Fibroblast of skin of right biceps (primary cell): ENCODE measurements at places on chromosomes 4 and X.

GRCh38 chrX:2325076-2325784, 175.5 kb downstream of the DHRSX start:
- DNase-seq = peak; percentile 42

- DNase-seq = peak; percentile 88
Observed at GRCh38 chrX:39645178-39645895, 452.4 kb downstream of the BCOR start.

GRCh38 chr4:89007338-89007939, 49.5 kb downstream of the FAM13A start:
- DNase-seq = no peak

GRCh38 chrX:51332188-51332942, at the start of gene NUDT10:
TSS of gene NUDT10 (plus strand) at chrX:51332822. CDS start at chrX:51332966, 144 bp downstream.
- peak; percentile 66 for DNase-seq

DNA sequence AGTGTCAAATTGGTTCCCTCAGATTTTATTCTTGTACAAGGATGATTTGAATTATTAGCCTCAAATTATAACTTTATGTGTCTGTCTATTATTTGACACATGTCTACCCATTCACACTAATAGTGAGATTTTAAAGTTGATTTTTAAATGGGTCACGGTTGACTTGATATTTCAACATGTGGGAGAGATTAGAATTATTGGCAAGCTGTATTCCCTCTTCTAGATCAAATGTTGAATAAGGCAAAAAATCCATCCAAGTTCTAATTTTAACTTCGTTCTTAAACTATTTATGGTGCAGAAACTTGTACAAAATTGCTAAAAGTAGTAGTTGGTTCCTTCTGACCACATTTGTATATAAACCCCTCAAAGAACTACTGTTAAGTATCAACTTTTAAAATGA, 1498.0 kb downstream of the STIM2 start:
- no peak for DNase-seq

DNA sequence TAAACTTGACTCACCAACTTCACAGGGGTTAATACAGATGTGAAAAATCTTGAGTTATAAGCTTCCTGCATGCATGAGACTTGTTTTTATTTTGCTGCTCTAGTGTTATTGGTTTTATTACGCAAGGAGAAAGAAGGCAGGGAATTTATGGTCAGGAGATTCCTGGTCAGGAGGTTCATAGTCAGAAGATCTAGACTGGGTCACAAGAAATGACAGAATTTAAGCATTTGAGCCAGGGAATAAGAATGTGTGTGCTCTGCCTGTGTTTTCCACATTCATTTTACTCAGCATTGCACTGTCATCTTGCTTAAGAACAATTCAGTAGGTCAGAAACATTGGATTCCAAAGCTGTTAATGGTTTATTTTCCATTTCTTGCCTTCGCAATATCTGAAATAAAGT, 2522.1 kb downstream of the ARAP2 start:
- peak; percentile 36 for DNase-seq

GRCh38 chrX:119871245-119871598, 311 bp downstream of the RNF113A start:
- no peak for DNase-seq

DNA sequence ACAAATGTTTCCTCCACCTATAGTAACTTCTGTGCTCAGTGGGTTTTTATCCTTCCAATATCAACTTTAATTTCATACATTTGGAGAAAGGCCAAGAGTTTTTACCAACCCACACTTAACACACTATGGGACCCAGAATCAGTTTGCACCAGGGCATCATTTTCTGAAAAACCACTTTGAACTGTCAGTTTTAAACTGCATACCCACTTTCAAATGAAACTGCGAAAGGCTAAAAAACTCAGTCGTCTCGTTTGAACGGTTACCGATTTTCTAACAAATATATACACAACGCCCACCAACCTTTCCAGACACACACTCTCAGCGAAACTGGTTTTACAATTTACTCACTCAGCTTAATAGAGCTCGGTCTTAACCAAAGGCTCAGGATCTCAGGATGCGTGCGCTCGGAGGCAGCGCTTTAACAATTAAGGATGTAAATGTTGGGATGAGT, 376 bp downstream of the ABCG2 start:
- no peak for DNase-seq

GRCh38 chr4:145929415-145930178, 9.0 kb downstream of the ZNF827 start:
- DNase-seq = no peak

DNA sequence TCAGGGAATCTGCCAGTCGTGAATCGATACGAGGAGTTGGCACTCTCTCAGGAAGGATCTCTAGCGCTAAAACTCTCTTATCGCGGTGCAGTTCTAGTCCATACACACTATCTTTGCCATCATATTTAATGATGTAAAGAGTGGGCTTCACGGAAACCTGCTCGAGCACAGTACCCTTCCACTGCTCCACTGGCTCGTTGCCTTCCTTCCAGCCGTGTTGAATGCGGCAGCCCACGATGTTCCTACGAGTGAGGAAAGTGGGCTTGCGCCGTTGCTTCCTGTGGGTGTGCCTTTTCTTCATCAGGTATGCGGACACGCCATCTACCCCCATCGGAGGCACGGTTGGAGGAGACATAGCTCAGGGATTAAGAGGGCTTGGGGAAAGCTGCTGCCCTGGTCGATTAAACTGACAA, 661 bp downstream of the SPIN4 start:
- peak; percentile 14 for DNase-seq

- no peak for DNase-seq
Observed at GRCh38 chr4:163109967-163110366, 56.7 kb downstream of the NAF1 start.

DNA sequence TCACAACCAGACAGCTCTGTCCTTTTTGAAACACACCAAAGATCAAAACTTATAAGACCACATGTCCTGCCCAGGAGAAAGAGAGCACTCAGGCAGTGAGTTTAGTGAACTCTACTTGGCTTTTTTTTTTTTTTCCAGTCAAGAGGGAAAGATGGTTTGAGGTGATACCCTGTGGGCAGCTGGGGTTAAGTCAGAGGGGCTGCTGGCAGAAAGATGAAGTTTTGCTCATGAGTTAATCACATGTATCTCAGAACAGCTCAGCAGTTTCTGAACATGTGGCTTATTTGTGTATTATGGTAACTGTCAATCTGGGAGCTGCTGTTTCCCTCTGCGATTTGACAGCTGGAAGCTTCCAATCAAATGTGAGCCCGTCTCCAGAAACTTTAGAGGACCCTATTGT, 56.4 kb upstream of the MAP3K15 start:
- DNase-seq = no peak

GRCh38 chrX:19554786-19555185, 39.5 kb upstream of the MAP3K15 start:
- peak; percentile 87 for DNase-seq

GRCh38 chr4:43932448-43932847, 516.2 kb downstream of the KCTD8 start:
- no peak for DNase-seq

DNA sequence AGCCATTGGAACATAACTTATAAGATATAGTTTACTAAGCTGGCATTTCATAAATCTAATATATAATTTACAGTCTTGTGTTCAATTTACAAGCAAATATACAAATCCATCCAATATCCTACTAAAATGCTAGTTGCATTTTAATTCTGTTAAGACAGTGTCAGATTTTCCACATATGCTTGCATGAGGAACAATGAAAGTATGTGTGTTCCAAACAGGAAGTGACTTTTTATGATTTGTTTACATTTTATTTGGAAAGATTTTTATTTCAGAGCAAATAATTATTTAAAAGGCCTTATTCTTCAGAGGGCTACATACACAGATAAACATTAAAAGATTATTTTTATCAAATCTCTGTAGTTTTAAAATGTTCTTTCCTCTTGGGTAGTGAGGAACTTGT, 130.1 kb downstream of the KLHL34 start:
- peak; percentile 10 for DNase-seq

DNA sequence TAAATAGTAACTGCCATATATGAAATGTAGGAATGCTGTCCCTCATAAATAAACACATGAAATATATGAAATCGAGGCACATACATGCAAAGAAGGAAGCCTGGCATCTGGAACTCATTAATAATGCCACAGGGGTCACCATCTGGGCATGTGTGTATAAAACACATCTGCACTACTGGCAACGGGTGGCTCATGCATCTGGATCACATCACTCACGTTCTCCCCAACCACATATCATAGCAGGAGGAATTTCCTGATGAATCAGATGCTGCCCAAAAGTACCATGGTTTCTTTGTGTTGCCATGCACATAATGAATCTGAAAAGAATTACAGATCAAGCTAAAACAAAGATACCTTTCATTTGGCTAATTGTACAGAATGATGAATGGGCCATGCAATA, 28.6 kb downstream of the RNF175 start:
- DNase-seq = peak; percentile 86

DNA sequence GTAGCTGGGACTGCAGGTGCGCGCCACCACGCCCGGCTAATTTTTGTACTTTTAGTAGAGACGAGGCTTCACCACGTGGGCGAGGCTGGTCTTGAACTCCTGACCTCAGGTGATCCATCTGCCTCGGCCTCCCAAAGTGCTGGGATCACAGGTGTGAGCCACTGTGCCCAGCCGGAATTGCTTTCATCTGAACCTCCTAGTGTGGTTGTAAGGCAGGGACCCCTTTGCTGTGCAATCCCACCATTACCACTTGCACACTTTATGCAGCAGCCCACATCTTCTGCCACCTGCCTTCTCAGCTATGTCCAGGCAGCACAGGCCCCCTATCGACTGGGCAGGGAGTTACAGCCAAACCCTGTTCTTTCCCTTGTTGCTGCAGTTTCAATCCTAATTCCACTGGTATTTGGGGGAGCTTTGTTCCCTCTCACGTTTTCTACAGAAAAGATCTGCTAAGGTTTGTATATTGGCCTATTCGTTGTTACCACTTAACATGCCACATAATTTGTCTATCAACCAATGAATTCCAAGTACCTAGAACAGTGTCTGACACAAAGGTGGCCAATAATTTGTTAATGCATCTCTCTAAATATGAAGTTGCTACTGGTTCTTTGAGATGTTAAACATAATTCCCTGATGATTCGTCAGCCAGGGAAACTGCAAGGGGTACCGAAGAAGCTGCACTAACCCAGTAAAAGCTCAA, 6.5 kb downstream of the RPL39 start:
- peak; percentile 8 for DNase-seq

DNA sequence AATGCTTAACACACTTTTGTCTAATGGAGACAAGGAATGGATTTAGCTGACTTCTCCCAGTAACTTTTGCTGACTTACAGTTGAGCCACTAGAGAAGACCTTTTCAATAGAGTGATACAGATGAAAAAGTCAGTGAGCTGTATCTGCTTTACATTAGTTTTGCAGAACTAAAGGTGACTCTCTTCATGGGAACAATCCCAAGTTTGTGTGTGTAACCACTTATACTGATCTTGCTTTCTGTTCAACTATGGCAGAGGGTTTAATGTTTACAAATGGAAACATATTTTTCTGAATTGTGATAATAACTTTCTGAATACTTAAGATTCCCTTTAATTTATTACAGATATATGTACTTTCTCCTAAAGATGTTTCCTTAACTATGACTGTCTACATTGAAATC, 182.6 kb upstream of the PUDP start:
- peak; percentile 51 for DNase-seq

DNA sequence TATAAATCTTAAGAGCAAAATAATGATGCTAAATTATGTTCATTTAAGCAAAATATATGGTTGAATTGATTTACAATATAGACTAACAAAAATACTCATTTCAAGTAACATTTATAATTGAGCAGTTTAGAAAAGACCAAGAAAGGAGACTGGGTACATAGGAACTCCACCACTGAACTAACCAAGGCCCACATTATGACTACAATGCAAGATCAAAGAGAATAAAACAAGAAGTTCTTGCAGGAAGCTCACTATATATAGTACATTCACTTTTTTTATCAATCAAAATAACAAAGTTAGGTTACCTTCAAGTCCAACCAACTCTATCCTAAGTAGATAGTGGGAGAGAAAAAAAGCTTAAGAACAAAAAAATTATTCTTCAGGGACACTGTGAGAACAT, 8.0 kb downstream of the CHIC2 start:
- no peak for DNase-seq

GRCh38 chrX:19372547-19373331, 29.0 kb downstream of the PDHA1 start:
- peak; percentile 8 for DNase-seq

GRCh38 chr4:180058691-180059215, 2184.4 kb upstream of the TENM3 start:
- DNase-seq = peak; percentile 65

DNA sequence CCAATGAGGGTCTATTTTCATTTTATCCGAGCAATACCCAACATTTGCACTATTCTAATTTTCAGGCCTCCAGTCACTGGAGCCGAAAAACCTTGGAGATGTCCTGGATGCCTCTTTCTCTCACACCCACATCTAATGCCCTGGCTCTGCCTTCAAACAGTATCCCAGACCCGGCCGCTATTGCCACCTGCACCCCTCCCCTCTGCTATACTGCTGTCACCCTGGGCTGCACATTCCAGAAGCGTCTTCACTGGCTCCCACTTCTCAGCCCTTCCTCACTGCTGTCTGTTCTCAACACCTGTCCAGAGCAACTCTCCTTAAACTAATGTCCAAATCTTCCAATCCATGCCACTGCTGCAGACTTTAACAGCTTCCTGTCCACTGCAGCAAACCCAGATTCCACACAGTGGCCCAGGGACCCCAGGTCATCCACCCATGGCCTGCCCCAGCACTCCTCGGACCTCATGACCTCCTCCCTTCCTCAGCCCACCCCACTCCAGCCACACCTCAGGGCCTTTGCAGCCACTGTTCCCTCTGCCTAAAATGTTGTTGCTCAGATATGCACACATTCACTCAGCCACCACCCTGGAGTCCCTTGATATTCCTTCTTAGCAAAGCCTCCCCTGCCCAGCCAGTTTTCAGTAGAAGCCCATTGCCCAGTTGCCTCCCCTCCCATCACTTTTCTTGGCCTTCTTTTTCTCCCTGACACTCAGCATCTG, 30.5 kb upstream of the PPP2R2C start:
- no peak for DNase-seq

- DNase-seq = no peak
Observed at GRCh38 chr4:10530137-10530786, 73.0 kb upstream of the ZNF518B start.

DNA sequence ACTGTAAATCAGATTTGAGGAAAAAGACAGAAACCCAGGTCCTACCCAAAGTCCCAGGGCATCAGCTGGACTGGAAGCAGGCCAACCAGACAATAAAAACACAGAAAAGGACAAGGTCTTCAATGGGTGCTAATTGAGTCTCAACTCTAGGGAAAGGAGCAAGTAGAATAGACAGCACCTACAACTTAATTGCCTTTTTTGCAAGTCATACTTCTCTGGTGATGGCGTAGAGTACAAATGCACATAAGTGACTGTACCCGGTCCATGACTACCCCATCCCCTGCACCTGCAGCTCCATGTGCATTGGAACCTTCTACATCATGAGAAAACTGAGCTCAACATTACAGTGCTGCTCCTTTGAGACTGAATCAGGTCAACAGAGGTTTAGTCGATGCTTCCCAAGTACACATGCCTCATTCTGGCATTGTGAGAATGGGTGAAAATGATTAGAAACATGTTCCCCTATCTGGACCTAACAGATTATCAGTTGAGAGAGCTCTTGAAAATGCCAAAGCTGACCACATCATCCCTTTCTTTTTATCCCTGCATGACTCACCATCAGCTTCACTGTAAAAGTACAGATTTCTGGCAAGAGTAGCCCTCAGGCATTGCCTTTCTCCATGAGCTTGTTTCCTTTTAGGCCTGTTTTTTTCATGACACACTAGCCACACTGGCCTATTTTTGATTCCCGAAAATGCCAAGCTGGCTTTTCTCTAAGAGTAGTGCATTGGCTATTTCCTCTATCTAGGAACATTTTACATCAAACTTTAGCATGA, 298.3 kb downstream of the HS3ST1 start:
- peak; percentile 83 for DNase-seq
